ENCODE measurements at places on chromosomes 5 and 9. TPM values are rescaled to one million over a fixed set of nuclear protein-coding genes. Genes with fewer than 3 reads are reported as not detected.

NUTM2G gene
- total RNA-seq: not detected

SPRY4 gene
- not detected for total RNA-seq

GHR gene
- total RNA-seq: not detected

DND1 gene
- total RNA-seq: 0.31 TPM

IRX4 gene
- not detected for total RNA-seq

SPINK7 gene
- not detected for total RNA-seq

SHOC1 gene
- total RNA-seq: under 0.01 TPM

XPA gene
- total RNA-seq: 20.5 TPM

FAM221B gene
- total RNA-seq: not detected

TBCA gene
- 55.1 TPM for total RNA-seq

IRF1 gene
- 655 TPM for total RNA-seq

RAB14 gene
- 49.7 TPM for total RNA-seq

DBH gene
- total RNA-seq: 0.10 TPM

MAMDC2 gene
- 0.10 TPM for total RNA-seq

INSL4 gene
- not detected for total RNA-seq

SLC6A3 gene
- not detected for total RNA-seq

PCDHGC4 gene
- total RNA-seq: 0.10 TPM

ADAMTS6 gene
- 4.9 TPM for total RNA-seq

TRIM14 gene
- total RNA-seq: 16.4 TPM

NR5A1 gene
- total RNA-seq: not detected

FGF10 gene
- not detected for total RNA-seq

BARX1 gene
- total RNA-seq: not detected

PGM5 gene
- total RNA-seq: 0.21 TPM

ALG2 gene
- 24.5 TPM for total RNA-seq

BHMT gene
- not detected for total RNA-seq

RGS14 gene
- 13.6 TPM for total RNA-seq

LRRTM2 gene
- total RNA-seq: 0.10 TPM

NUP188 gene
- 34.9 TPM for total RNA-seq

SPOCK1 gene
- 0.42 TPM for total RNA-seq
